ENCODE measurements at places on chromosomes 4 and X. TPM values are rescaled to one million over a fixed set of nuclear protein-coding genes. Genes with fewer than 3 reads are reported as not detected.

COX7B gene
- polyA plus RNA-seq = 1,140 TPM

CSAG1 gene
- polyA plus RNA-seq = not detected

UCP1 gene
- polyA plus RNA-seq = not detected

RELL1 gene
- 3.8 TPM for polyA plus RNA-seq

STBD1 gene
- polyA plus RNA-seq = 0.05 TPM

SNCA gene
- not detected for polyA plus RNA-seq

WDR13 gene
- polyA plus RNA-seq = 62.7 TPM

GASK1B gene
- polyA plus RNA-seq = 0.14 TPM

NAP1L2 gene
- polyA plus RNA-seq = 1.5 TPM

ADAM29 gene
- 0.20 TPM for polyA plus RNA-seq

TEC gene
- polyA plus RNA-seq = 15.3 TPM

XAGE1A gene
- polyA plus RNA-seq = not detected

CXXC4 gene
- 5.6 TPM for polyA plus RNA-seq

FAM156B gene
- 12.9 TPM for polyA plus RNA-seq

CXCR3 gene
- 56.4 TPM for polyA plus RNA-seq

- no peak for DNase-seq
These were observed 186.4 kb upstream of the PUDP start for GRCh38 chrX:7334253-7334935.

- no peak for DNase-seq
These were observed 7.6 kb upstream of the USP53 start for GRCh38 chr4:119204916-119205315.

- no peak for DNase-seq
These were observed 16.9 kb downstream of the PLP1 start for GRCh38 chrX:103793545-103793940.

DNA sequence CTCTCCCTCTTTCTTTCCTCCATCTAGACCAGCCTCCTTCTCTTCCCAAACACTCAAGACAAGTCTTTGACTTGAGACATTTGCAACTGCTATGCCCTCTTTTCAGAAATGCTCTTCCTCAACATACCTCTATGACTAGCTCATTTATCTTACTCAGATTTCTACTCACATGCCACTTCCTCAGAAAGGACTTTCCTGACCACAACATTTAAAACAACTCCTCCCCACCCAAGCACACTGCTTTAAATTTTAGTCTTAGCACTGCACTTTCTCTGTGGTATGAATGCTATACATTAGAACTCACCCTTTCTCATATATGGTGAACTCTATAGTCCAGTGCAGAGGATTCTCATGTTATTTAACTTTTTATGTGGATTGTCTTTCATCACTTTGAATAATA, 28.4 kb upstream of the SULT1E1 start:
- no peak for DNase-seq

DNA sequence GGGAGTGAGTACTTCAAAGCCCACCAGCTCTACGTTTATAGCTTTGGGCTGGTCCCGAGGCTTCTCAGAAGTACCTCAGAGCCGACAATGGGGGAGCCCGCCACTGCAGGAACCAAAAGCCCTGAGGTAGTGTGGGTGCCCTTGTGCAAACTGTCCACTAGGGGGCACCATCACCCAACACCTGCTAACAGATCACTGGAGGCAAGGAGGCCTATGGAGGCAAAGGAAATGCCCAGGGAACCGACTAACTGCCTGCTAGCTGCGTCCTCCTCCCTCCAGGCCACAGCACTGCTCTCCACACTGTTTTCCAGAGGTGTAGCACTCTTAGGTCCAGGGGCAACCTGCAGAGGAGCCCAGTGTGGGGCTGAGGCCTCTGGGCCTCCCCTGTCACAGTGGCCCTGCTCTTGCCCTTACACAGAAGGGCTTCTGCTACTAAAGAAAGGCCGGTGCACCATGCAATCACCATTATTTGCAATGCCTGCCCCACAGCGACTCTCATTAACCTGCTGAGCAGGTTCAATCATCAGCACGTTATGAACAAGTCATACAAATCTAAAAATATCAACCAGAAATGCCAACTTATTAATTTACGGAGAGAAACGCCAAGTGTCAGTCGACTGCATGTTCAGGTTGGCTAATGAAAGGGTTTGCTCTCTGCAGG, 159.1 kb downstream of the NSUN7 start:
- peak; percentile 40 for DNase-seq

- DNase-seq = no peak
These were observed 62.6 kb downstream of the MAD2L1 start for GRCh38 chr4:120004054-120004453.

GRCh38 chr4:94714365-94715160, 43.2 kb upstream of the BMPR1B start:
- DNase-seq = no peak

GRCh38 chrX:14630733-14631132, 101.4 kb downstream of the GLRA2 start:
- DNase-seq = no peak

GRCh38 chr4:57249083-57249482, 138.9 kb upstream of the IGFBP7 start:
- DNase-seq = no peak

- no peak for DNase-seq
These were observed 43.5 kb downstream of the SRPX2 start for GRCh38 chrX:100687546-100687945.

- DNase-seq = no peak
These were observed 20.7 kb downstream of the SETD7 start for GRCh38 chr4:139535228-139535870.

GRCh38 chrX:37998586-37999262, 7.6 kb upstream of the SYTL5 start:
- no peak for DNase-seq

- DNase-seq = no peak
These were observed 207.7 kb downstream of the SOWAHB start for GRCh38 chr4:76690011-76690905.

- DNase-seq = no peak
These were observed 3.4 kb upstream of the USP53 start for GRCh38 chr4:119209077-119209476.

DNA sequence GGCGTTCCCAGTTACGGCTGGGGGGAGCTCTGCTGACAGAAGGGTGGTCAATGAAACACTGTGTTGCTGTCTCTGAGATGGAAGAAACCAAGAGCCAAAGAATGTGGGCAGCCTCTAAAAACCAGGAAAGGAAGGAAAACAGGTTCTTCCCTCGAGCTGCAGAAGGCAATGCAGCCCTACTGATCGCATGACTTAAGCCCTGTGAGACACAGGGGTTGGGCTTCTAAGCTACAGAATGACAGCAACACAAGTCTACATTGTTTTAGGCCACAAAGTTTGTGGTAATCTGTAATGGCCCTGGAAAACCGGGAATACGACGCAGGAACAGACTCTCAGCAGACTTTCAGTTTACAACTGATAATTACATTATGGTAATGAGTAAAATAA, 38.2 kb upstream of the MTNR1A start:
- DNase-seq = no peak

- no peak for DNase-seq
These were observed 165.4 kb upstream of the LDB2 start for GRCh38 chr4:17063888-17064287.
